ENCODE measurements at places on chromosomes 7 and 10. TPM values are rescaled to one million over a fixed set of nuclear protein-coding genes. Genes with fewer than 3 reads are reported as not detected.

DNA sequence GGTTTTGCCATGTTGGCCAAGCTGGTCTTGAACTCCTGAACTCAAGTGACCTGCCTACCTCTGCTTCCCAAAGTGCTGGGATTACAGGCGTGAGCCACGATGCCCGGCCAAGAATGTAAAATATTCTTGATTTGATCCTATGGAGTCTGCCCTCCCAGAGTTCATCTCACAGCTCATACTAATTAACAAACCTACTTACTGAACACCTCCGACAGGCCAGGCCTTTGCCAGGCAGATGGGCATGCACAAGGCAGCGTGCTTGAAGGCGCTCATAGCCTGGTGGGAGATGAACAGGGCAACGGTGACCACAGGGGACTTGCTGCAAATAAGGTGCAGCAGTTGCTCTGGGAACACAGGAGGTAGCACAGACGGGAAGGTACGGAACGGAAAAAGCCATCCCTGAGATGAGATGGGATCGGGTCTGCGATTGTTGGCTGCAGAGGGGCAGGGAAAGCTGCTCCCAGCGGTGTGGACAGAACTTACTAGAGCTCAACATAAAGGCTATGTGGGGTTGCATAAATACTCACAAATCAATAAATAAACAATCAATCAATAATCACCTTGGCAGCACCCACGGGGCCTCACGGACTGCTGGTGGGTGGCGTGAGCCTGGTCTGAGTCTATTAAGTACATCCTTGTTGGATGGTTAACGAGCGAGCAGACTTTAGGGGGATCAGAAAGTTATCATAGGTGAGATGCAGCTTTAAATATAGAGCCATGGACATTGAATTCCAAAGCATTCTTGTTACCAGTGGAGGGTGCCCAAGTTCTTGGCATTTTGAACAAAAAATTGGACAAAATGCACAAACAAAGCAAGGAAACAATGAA, 4.7 kb downstream of the ACBD7 start:
- H3K27me3 ChIP-seq: no peaks in the 10 kb centered on the region
- peaks cover 9% of the 10 kb centered on the region for H3K4me1 ChIP-seq
- DNase-seq: peak; percentile 3
- H3K4me3 ChIP-seq: peak overlapping the region; percentile 78
- H3K27ac ChIP-seq: peak overlapping the region; percentile 66
- H3K36me3 ChIP-seq: peaks cover 18% of the 10 kb centered on the region

- peaks cover 12% of the 10 kb centered on the region for H3K4me1 ChIP-seq
- H3K36me3 ChIP-seq: peaks cover 58% of the 10 kb centered on the region
- no peak for DNase-seq
- peaks cover 5% of the 10 kb centered on the region for H3K27me3 ChIP-seq
- peak overlapping the region; percentile 92 for H3K4me3 ChIP-seq
Observed at GRCh38 chr10:117373823-117374505, 1.3 kb downstream of the PDZD8 start.

DNA sequence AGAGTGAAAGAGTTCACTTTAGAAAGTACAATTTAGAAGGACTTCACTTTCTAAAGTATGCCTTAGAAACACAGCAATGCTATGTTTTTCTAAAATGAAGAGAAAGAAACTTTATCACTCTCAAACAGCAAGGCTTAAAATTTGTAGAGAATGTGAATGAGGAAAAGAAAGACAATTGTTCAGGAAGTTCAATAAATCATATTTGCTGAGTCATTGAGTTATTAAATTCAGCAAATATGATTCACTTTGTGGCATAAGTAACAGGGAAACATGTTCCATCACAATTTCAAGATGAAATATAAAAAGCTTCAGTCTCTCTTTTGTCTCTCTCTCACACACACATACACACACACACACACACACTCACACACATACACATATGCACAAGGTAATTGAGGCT, 187.9 kb downstream of the PCDH15 start:
- no peaks in the 10 kb centered on the region for H3K36me3 ChIP-seq
- DNase-seq: no peak
- peaks cover 8% of the 10 kb centered on the region for H3K4me1 ChIP-seq
- H3K27ac ChIP-seq: peak overlapping the region; percentile 70
- H3K27me3 ChIP-seq: no peaks in the 10 kb centered on the region
- no peak overlapping the region for H3K4me3 ChIP-seq

- H3K27me3 ChIP-seq: peaks cover 33% of the 10 kb centered on the region
- DNase-seq: no peak
- H3K27ac ChIP-seq: no peak overlapping the region
- no peaks in the 10 kb centered on the region for H3K36me3 ChIP-seq
- H3K4me3 ChIP-seq: no peak overlapping the region
Observed at GRCh38 chr10:29229258-29229705, 59.6 kb upstream of the LYZL1 start.

- H3K4me1 ChIP-seq: no peaks in the 10 kb centered on the region
- DNase-seq: no peak
- H3K27me3 ChIP-seq: no peaks in the 10 kb centered on the region
- no peaks in the 10 kb centered on the region for H3K36me3 ChIP-seq
- H3K4me3 ChIP-seq: no peak overlapping the region
- H3K27ac ChIP-seq: no peak overlapping the region
Observed at GRCh38 chr10:2251631-2252030, 514.3 kb upstream of the ADARB2 start.

GRCh38 chr7:17315974-17316373, 17.5 kb downstream of the AHR start:
- peaks cover 78% of the 10 kb centered on the region for H3K4me1 ChIP-seq
- H3K36me3 ChIP-seq: peaks cover 75% of the 10 kb centered on the region
- no peaks in the 10 kb centered on the region for H3K27me3 ChIP-seq
- peak overlapping the region; percentile 78 for H3K27ac ChIP-seq

- H3K4me3 ChIP-seq: no peak overlapping the region
- H3K4me1 ChIP-seq: no peaks in the 10 kb centered on the region
- peaks cover 41% of the 10 kb centered on the region for H3K27me3 ChIP-seq
- no peak for DNase-seq
Observed at GRCh38 chr7:39826166-39826565, 123.9 kb upstream of the CDK13 start.

DNA sequence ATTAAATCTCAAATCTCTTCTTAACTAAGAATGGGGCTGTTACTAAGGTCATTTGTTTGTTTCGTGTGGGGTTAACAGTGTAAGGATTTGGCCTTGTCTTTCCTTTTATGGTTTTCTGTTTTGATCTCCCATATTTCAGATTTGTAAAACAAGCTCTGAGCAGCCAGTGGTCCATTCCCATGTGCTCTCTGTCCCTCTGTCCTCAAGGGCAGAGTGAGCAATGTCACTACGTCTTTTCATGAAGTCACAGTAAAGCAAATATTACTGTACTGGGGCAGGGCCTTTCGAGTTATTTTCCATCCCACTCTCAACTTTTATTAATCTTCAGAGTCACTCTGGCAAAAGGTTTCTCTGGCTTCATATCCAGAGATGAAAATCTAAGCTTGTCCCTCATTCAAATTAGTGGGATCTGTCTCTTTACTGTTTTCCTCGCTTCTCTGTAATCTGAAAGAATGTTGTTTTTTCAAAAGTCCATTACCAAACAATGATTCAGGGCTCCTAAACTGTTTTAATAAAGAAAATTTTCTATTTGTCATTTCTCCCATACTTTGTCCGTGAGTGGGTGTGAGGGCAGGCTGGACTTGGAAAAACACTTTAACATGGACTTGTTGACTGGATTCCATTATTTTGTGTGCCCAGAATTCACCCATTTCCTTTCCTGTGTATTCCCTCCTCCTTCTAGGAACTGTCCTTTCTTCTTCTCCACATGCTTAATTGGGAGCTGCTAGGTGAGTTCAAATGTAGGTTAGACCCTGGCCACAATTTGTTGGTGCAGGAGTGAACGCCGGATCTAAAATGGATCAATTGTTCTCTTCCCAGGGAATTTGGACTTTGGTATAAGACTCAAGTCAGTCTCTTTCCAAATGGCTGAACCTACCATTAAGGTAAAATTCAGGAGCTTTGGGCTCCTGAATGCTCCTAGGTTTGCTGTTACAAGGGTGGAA, 42.1 kb upstream of the NAMPT start:
- no peaks in the 10 kb centered on the region for H3K27me3 ChIP-seq
- peaks cover 44% of the 10 kb centered on the region for H3K4me1 ChIP-seq
- no peak for DNase-seq
- H3K27ac ChIP-seq: no peak overlapping the region
- H3K4me3 ChIP-seq: no peak overlapping the region

GRCh38 chr10:119502618-119503155, 39.8 kb downstream of the RGS10 start:
- no peak overlapping the region for H3K4me3 ChIP-seq
- H3K4me1 ChIP-seq: no peaks in the 10 kb centered on the region
- H3K36me3 ChIP-seq: no peaks in the 10 kb centered on the region
- H3K27me3 ChIP-seq: no peaks in the 10 kb centered on the region
- DNase-seq: no peak

DNA sequence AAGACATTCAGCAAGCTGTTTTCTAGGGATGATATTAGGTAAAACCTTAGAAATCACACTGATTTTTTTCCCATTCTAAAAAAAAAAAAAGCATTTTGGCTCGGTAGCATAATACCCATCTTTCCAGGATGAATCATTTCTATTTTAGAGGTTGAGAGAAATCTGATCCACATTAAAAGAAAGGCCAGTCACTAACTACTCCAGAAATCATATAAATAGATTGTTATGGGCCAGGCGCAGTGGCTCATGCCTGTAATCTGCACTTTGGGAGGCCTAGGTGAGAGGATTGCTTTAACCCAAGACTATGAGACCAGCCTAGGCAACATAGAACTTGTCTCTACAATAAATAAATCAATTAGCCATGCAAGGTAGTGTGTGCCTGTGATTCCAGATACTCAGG, 164.3 kb downstream of the BAMBI start:
- no peaks in the 10 kb centered on the region for H3K36me3 ChIP-seq
- no peaks in the 10 kb centered on the region for H3K27me3 ChIP-seq
- H3K4me1 ChIP-seq: peaks cover 12% of the 10 kb centered on the region
- no peak overlapping the region for H3K27ac ChIP-seq
- DNase-seq: no peak
- no peak overlapping the region for H3K4me3 ChIP-seq

GRCh38 chr10:44917848-44918247, 6.7 kb downstream of the TMEM72 start:
- H3K27me3 ChIP-seq: peaks cover 63% of the 10 kb centered on the region
- H3K4me3 ChIP-seq: no peak overlapping the region
- DNase-seq: no peak
- no peaks in the 10 kb centered on the region for H3K36me3 ChIP-seq

DNA sequence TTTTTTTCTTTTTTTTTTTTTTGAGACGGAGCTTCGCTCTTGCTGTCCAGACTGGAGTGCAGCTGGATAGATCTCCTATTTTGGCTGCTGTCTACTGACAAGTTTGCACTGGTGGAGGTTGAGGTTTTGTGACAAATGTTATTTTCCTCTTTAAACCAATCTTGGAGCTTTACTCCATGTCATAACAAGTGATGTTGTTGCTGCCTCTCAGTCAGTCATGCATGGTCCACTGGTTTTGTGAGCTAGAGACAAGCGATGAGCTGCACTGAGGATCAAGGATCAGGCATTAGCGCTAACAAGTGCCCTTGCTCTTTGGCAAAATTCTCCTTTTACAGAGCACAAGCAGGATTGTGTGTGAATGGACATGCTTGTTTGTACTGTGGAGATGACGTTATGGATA, 805 bp upstream of the WDFY4 start:
- no peaks in the 10 kb centered on the region for H3K4me1 ChIP-seq
- no peak overlapping the region for H3K4me3 ChIP-seq
- H3K27ac ChIP-seq: no peak overlapping the region

DNA sequence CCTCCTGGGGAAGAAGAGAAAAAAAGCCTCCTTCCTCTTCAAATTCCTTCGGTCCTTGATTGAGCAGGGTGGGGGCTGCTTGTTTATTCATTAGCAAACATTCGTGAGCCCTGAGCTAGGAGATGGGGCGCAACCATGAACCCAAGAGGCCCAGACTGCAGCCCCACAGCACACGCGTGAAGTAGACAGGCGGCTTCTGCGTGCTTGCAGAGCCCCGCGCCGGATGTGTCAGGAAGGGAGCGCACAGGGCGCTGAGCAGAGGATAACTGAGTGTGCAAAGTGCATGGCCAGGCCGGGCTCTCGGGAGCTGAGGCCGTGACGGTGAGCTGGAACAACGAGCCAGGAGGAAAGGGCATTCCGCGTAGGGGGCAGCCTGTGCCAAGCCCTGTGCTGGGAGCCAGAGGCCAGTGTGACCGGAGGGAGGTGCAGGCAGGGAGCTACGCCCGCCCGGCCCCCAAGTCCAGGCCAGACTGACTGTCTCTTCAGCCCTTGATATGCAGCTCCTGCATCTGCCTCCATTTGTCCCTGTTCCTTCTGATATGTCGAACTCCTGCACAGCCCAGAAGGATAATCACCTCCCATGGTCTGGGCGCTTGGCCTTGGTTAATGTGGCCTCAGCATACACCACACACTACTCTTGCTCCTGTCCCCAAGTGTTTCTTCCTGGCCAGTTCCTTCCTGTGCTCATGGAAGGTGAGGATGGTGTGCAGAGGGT, 4.6 kb downstream of the FOXL3 start:
- H3K27me3 ChIP-seq: peaks cover 77% of the 10 kb centered on the region
- DNase-seq: no peak
- H3K4me3 ChIP-seq: no peak overlapping the region
- H3K27ac ChIP-seq: no peak overlapping the region
- no peaks in the 10 kb centered on the region for H3K36me3 ChIP-seq
- H3K4me1 ChIP-seq: no peaks in the 10 kb centered on the region

- H3K4me3 ChIP-seq: no peak overlapping the region
- no peaks in the 10 kb centered on the region for H3K4me1 ChIP-seq
- no peaks in the 10 kb centered on the region for H3K36me3 ChIP-seq
- no peak for DNase-seq
- H3K27ac ChIP-seq: peak overlapping the region; percentile 47
Observed at GRCh38 chr7:158396982-158397862, 190.4 kb downstream of the PTPRN2 start.

DNA sequence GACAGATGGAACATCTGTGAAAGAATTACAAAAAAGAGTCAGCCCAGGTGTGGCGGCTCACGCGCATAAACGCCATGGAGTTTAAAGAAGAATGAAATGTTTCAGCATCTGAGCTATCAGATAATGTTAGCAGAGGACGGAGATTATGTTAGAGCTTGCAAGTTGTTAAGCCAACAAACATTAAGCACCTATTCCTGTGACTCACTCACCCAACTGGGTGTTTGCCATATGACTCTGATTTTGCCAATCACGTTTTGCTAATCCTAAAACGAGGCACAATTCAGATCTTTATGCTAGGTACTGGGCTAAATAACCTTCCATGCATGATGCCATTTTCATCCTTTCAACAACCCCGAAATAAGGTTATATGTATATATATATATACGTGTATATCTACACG, 29.0 kb upstream of the CCNY start:
- DNase-seq: peak; percentile 29
- H3K4me3 ChIP-seq: peak overlapping the region; percentile 27
- peak overlapping the region; percentile 82 for H3K27ac ChIP-seq

DNA sequence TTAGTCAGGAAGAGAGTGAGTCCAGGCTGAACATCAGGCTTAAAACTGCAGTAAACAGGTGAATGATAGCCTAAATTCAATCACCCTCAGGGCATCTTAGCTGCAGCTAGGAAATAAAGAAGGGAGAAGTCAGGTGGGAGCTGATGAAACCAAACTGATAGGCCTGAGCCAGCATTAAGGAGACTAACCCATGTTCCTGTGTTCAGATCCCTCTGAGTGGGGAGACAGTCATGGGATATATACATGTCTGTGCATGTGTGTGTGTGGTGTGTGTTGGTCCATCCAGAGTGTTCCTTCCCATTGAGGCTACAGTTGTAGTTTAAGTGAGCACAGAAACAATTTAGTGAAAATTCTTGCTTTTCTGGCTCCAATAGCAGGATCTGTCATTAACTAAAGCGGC, 480.9 kb downstream of the PHTF2 start:
- no peak for DNase-seq
- no peaks in the 10 kb centered on the region for H3K4me1 ChIP-seq
- H3K4me3 ChIP-seq: no peak overlapping the region
- no peaks in the 10 kb centered on the region for H3K36me3 ChIP-seq
- no peaks in the 10 kb centered on the region for H3K27me3 ChIP-seq

The CD36 gene
- total RNA-seq: not detected

The GNAI1 gene
- 14.7 TPM for total RNA-seq

The KDM7A gene
- total RNA-seq: 4.9 TPM

The GHRHR gene
- total RNA-seq: not detected

The TMEM178B gene
- 1.5 TPM for total RNA-seq

The NCAPG2 gene
- total RNA-seq: 81.7 TPM

Measured in Calu3 (cell line).